ENCODE measurements at places on chromosomes 12 and 14.

GRCh38 chr12:65004270-65004669, 116.8 kb downstream of the WIF1 start:
- no peak for DNase-seq

DNA sequence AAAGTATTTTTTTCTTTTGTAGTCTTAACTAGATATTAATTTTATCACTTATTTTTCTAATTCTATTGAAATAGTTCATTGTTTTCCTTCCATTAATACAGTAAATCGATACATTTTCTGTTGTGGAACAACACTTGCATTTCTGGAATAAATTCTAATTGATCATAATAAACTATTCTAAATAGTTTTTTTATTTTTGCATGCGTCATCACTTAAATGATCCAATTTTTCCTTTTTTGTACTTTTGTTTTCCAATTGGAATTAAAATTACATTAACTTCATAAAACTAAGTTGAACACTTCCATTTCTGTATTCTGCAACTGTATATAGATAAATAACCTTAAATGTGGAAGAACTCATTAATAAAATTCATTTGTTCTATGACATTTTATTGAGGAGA, 202.5 kb downstream of the KCNC2 start:
- DNase-seq, result no peak

- no peak for DNase-seq
Measured at GRCh38 chr14:90759370-90760077, 56.7 kb downstream of the TTC7B start.

GRCh38 chr14:102751088-102751487, 26.2 kb upstream of the TRAF3 start:
- no peak for DNase-seq

DNA sequence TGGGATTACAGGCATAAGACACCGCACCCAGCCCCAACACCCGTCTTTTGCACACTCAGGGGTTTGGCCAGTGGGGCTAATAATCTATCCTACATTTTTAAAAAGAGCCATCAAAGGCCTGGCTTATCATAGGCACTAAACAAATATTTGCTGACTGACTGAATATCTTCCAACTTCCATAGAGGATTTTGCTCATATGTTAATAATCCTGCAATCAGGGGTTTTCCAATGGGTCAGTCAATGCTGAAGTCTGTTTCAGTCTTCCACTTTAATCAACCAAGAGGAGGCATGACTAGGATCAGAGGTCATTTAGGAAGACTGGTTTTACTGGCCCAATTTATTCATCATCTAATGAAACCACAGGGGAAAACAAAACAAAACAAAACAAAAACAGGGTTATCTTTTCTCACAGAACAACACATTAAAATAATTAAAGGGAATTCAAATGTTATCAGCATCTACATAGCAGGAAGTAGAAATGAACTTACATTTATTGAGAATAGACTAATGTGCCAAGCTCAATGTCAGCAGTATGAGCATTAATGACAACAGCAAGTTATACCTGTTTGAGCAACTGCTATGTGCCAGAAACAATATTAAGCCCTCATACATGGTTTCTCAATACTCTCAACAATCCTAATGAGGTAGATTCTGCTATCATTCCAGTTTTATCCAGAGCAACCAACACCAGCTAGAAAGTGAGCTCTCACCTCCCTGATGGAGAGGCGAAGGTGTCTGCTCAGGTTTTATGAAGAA, 372.2 kb downstream of the EGLN3 start:
- no peak for DNase-seq

DNA sequence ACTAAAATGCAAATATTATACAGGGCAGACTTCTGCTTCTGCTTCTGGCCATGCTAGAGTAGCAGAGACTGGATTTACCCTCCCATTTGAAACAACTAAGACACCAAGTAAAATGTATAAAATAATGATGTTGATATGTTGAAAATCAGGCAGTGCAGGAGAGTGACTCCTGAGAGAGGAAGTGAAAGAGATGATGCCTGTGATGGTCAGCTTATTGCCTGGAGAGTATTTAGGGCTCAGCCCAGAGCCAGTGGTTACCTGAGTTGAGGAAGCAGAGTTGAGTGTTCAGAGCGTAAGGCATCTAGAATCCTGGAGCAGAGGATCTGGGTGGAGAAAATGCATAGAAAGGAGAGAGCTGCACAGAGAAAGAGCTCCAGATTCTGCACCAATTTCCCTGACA, 131.8 kb upstream of the C14orf180 start:
- no peak for DNase-seq

GRCh38 chr12:57590864-57591781, at the start of gene PIP4K2C:
TSS of gene PIP4K2C (plus strand) at chr12:57591192. CDS start at chr12:57591290, 98 bp downstream.
- DNase-seq, result peak; percentile 81

Data from CD4-positive, alpha-beta T cell treated with Interleukin-2 at 100 ng/mL for 4 hours (primary cell).